Calu3 (cell line): ENCODE measurements at places on chromosomes 1 and 21. TPM values are rescaled to one million over a fixed set of nuclear protein-coding genes. Genes with fewer than 3 reads are reported as not detected.

DNA sequence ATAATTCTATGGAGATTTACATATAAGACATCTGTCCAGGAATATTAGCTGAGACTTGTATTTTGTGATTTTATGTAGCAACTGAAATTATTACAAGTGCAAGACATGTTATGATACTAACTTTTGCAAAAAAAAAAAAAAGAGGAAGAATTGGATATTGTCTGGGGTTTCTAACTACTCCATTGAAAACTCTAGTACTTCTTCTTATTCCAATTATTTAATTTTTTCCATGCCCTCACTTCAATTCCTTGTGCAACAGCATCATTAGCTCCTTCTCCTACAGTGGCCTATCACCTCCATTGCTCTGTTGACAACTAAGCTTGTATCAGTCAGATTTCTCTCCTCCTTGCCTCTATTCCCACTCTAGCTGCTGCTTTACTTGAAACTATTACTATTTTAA lies 126.6 kb downstream of the PTPRC start:
- no peak for DNase-seq
- H3K27me3 ChIP-seq, result no peaks in the 10 kb centered on the region
- no peak overlapping the region for H3K27ac ChIP-seq
- no peaks in the 10 kb centered on the region for H3K4me1 ChIP-seq
- H3K36me3 ChIP-seq, result no peaks in the 10 kb centered on the region
- no peak overlapping the region for H3K4me3 ChIP-seq

CLEC20A gene
- total RNA-seq, result not detected in 2 replicates

- no peaks in the 10 kb centered on the region for H3K27me3 ChIP-seq
- H3K36me3 ChIP-seq, result no peaks in the 10 kb centered on the region
- H3K27ac ChIP-seq, result no peak overlapping the region
- no peak overlapping the region for H3K4me3 ChIP-seq
- H3K4me1 ChIP-seq, result no peaks in the 10 kb centered on the region
These were observed 6.7 kb downstream of the FCRL1 start for GRCh38 chr1:157813269-157813668.

SHC1 gene
- 73.5 and 77.5 TPM in 2 replicates for total RNA-seq

- DNase-seq, result no peak
- H3K4me1 ChIP-seq, result no peaks in the 10 kb centered on the region
- no peak overlapping the region for H3K27ac ChIP-seq
- H3K27me3 ChIP-seq, result peaks cover 28% of the 10 kb centered on the region
These were observed 349.5 kb upstream of the VAMP3 start for GRCh38 chr1:7421471-7422075.

ADAMTS1 gene
- total RNA-seq, result 3.5 and 4.1 TPM in 2 replicates

- DNase-seq, result no peak
- no peak overlapping the region for H3K27ac ChIP-seq
- no peaks in the 10 kb centered on the region for H3K36me3 ChIP-seq
- H3K4me1 ChIP-seq, result no peaks in the 10 kb centered on the region
These were observed 34.4 kb upstream of the CRNN start for GRCh38 chr1:152448496-152448895.

DNA sequence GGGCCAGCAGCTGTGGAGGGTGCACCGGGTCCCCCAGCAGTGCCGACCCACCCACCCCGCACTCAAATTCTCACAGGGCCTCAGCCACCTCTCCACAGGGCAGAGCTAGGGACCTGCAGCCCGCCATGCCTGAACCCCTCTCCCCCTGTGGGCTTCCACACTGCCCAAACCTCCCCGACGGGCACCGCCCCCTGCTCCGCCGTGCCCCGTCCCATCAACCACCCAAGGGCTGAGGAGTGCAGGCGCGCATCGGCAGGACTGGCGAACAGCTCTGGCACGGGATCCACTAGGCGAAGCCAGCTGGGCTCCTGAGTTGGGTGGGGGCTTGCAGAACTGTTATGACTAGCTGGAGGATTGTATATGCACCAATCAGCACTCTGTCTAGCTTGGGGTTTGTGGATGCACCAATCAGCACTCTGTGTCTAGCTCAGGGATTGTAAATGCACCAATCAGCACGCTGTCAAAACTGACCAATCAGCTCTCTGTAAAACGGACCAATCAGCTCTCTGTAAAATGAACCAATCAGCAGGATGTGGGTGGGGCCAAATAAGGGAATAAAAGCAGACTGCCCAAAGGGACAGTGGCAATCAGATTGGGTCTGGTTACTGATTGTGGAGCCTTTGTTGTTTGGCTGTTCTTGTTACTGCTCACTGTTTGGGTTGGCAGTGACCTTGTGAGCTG lies 12.4 kb upstream of the RCAN3 start:
- H3K4me3 ChIP-seq, result no peak overlapping the region
- H3K36me3 ChIP-seq, result no peaks in the 10 kb centered on the region
- H3K4me1 ChIP-seq, result no peaks in the 10 kb centered on the region
- no peak for DNase-seq
- no peaks in the 10 kb centered on the region for H3K27me3 ChIP-seq
- H3K27ac ChIP-seq, result no peak overlapping the region

DNA sequence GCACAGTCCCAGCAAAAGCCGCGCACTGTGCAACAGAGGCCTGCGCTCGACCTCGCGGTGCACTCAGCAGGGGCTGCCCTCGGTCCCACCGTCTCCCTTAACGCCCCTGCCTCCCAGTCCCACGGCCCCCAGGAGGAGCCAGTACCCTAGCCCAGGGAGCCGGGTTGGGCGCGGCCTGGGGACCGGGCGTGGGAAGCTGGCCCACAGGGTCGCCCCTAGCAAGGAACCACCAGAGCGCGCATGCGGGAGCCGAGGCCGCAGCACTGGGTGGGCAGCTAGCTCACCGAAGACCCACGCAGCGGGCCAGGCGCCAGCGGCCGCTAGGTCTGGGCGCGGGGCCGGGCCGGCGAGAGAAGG lies 21.6 kb upstream of the ZNF678 start:
- H3K36me3 ChIP-seq, result no peaks in the 10 kb centered on the region
- H3K4me3 ChIP-seq, result peak overlapping the region; percentile 51
- H3K27me3 ChIP-seq, result no peaks in the 10 kb centered on the region
- DNase-seq, result no peak
- H3K27ac ChIP-seq, result no peak overlapping the region

DNA sequence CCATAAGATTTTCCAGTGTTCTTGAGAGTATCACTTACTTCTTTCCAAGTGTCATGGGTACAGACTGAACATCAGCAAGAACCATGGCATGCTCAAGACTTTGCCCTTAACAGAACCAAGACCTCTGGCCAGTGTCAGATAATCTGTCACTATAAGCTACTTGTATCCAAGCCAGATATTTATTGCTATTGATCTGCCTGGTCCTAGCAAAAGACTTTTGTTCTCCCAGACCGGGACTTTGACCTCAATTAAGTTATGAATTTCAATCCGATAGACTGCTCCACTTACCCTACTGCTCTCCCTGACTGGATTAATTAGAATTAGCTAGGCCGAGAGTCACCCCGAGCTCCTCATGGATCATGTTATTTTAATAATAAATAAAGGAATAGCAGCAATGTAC lies 129.6 kb downstream of the ACBD6 start:
- H3K27ac ChIP-seq, result no peak overlapping the region
- DNase-seq, result no peak
- peaks cover 30% of the 10 kb centered on the region for H3K4me1 ChIP-seq
- no peak overlapping the region for H3K4me3 ChIP-seq
- no peaks in the 10 kb centered on the region for H3K27me3 ChIP-seq
- no peaks in the 10 kb centered on the region for H3K36me3 ChIP-seq

GRCh38 chr1:234554698-234555311 lies 55.2 kb downstream of the IRF2BP2 start:
- H3K27ac ChIP-seq, result no peak overlapping the region
- no peaks in the 10 kb centered on the region for H3K27me3 ChIP-seq
- no peaks in the 10 kb centered on the region for H3K36me3 ChIP-seq
- H3K4me1 ChIP-seq, result peaks cover 17% of the 10 kb centered on the region
- DNase-seq, result no peak

DNA sequence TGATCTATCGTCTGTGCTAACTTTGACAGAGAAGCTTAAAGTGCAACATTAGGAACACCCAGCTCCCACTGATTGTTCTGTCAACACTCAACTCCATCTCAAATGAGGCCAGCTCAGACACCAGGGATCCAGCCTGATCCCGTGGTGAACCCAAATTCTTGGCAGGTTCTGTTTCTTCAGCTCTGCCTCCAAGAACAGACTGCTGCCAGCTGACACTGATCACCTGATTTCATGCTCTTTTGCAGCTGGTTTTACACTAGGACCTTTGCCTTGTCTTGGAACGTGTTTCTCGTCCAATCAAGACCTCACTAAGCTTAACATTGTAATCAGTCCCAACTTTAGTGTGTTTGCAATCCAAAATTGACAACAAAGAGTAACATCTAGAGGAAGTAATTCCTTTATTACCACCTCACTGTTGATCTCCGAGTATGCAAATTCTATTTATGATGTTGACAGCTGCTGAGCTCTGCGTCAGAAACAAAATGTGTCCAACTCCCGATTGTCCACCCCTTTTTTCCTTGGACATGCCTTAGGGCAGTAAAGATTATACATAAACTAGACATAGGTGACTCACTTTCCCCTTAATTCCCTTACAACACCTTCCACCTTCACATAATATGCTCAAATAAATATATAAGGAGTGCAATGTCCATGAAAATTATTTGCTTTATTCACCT lies 1.6 kb upstream of the HYI start:
- H3K27ac ChIP-seq, result no peak overlapping the region
- peaks cover 22% of the 10 kb centered on the region for H3K4me1 ChIP-seq
- peaks cover 43% of the 10 kb centered on the region for H3K36me3 ChIP-seq
- H3K27me3 ChIP-seq, result no peaks in the 10 kb centered on the region
- no peak overlapping the region for H3K4me3 ChIP-seq
